ENCODE measurements at places on chromosomes 6 and 20.

- no peak for DNase-seq
These were observed 46.6 kb upstream of the RNF24 start for GRCh38 chr20:4061987-4062386.

DNA sequence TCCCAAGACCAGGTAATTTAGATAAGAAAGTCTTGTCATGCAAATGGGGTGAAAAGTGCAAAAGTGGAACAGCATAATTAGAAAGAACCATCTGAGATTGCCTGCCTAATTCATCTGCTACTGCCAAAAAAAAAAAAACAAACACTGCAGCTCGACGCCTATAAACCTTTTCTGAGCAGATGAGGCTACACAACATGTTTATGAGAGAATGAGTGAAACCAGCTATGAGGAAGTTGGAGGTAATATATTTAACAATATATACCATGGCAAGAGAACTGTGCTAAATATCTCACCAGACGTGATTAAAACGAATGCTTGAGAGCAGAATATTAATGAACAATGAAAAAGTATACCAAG, 50.0 kb downstream of the LAMA4 start:
- DNase-seq: no peak

DNA sequence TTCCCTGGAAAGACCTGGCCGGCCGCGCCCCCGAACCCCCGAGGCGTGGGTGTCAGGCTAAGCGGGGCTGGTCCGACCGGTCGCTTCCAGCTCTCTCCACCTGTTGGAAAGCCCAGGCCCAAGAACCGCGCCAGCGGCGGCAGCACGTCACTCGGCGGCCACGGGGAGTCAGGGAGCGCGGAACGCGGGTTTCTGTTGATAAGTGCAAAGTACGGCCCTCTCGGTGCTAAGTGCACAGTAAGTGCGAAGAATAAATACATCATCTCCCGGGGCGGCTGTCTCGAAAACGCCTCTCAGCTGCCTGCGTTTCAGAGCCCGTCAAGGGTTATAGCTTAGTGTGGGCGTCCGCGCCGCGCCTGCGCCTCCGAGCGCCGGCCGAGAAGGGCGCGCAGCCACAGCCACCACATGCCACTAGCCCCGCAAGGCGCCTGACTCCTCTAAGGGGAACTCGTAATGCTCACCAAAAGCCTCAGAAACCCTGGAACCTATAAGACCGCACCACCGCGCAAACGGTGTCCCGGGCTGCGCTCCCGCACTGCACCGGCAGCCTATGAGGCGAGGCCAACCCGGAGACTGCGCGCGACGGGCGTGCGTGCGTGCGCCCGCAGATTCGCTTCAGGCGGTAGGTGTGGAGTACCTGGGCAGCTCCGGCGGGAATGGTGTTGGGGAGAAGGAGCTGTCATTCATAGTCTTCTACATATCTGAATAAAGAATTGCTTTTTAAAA, 9.2 kb upstream of the TBX18 start:
- no peak for DNase-seq

GRCh38 chr20:43982016-43982415, 67.4 kb downstream of the TOX2 start:
- DNase-seq: no peak

- DNase-seq: no peak
These were observed 217.2 kb upstream of the FOXA2 start for GRCh38 chr20:22801528-22801927.

GRCh38 chr20:16548068-16548672, 25.1 kb downstream of the KIF16B start:
- no peak for DNase-seq

- no peak for DNase-seq
These were observed 22.1 kb downstream of the SLC35A1 start for GRCh38 chr6:87494761-87495422.

DNA sequence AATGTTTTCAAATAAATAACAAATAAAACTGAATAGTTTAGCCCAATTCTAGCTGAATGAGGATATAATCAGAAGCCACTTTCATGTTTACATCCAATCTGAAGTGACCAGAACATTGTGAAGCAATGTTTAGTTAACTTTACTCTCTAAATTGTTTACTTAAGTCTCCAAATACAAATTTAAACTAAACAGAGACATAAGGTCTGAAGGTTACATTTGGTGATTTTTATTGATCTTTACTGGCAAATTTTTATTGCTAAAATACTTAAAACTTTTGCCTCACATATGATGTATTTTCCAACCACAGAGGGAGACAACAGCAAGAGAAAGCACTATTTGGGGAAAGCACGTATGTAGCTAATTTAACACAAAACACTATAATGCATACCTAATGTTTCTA, 106.8 kb upstream of the THEMIS start:
- no peak for DNase-seq

DNA sequence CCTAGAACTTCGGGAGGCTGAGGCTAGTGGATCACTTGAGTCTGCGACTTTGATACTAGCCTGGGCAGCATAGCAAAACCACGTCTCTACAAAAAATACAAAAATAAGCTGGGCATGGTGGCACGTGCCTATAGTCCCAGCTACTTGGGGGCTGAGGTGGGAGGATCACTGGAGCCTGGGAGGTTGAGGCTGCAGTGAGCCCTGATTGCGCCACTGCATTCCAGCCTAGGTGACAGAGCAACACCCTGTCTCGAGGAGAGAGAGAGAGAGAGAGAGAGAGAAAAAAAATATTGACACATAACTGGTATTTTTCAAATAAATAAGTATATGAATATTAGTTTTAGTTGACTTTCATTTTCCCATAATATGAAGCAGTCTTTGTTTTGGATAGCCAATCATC, 222.2 kb downstream of the BTBD9 start:
- DNase-seq: no peak

- DNase-seq: no peak
These were observed 166.8 kb downstream of the BCAS1 start for GRCh38 chr20:53903652-53903987.

- DNase-seq: no peak
These were observed 69.6 kb downstream of the POPDC3 start for GRCh38 chr6:105109955-105110895.

GRCh38 chr6:3841711-3842565, 7.2 kb upstream of the FAM50B start:
- no peak for DNase-seq

DNA sequence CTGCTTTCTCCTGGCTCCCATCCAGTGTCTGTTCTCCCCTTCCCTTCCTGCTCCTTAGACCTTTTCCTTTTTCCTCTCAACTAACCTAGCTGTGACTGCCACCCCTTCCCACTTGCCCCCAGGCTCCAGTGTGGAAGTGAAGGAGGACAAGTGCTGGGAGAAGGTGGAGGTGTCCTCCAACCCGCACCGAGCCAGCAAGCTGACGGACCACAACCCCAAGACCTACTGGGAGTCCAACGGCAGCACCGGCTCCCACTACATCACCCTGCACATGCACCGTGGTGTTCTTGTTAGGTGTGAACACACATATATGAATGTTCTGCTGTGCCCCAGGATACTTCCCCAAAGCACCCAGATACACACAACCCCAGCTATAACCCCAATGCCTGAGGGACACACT, 18.5 kb downstream of the CUL9 start:
- no peak for DNase-seq

DNA sequence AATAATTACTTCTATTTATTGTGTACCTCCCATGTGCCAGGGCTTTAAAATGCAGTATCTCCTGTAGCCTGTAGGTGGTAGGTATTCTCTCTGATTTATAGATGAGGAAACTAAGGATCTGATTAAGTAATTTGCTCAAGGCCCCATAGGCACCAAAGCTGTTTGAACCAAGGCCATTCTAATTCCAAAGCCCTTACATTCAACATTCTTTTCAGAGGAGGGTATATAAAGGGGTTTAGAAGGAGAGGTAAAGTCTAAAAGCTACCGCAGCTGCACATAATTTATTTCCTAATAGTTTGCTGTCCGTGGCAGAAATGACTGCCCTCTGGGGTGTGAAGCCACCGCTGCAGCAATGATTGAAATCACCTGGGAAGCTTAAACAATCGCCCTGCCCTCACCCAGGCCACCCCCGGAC, 95.0 kb upstream of the FAM8A1 start:
- no peak for DNase-seq

- no peak for DNase-seq
These were observed 210.5 kb downstream of the FARS2 start for GRCh38 chr6:5471637-5472398.

DNA sequence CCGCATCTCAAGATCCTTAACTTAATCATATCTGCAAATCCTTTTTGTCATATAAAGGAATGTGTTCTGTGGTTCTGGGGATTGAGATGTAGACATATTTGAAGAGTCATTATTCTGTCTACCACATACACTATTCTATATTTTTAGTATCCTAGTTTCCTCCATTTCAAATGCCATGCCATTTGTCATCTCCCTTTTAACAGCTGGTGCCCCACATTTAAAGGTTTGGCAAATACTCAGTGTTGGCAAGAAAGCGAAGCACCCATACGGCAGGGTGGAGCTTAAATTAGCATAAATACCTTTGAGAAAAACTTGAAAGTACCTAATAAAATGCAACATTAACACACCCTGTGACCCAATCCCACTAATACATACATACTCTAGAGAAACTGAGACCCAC, 31.7 kb downstream of the PAK5 start:
- no peak for DNase-seq

GRCh38 chr6:24249926-24250325, 107.9 kb downstream of the DCDC2 start:
- no peak for DNase-seq

DNA sequence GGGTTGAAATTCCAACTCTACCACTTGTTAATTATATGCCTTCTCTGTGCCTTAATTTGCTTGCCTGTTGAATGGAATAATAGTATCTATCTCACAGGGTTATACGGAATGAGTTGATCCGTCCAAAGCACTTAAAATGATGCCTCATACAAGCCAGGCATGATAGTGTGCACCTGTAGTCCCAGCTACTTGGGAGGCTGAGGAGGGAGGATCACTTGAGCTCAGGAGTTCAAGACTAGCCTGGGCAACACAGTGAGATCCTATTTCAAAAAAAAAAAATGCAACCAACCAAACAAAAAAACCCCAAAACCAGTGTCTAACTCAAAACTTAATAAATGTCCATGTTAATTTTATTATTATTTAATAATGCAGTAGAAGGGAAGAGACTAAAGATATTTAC, 35.3 kb downstream of the SAMHD1 start:
- no peak for DNase-seq

GRCh38 chr6:121086876-121087275, 247.4 kb downstream of the TBC1D32 start:
- no peak for DNase-seq

DNA sequence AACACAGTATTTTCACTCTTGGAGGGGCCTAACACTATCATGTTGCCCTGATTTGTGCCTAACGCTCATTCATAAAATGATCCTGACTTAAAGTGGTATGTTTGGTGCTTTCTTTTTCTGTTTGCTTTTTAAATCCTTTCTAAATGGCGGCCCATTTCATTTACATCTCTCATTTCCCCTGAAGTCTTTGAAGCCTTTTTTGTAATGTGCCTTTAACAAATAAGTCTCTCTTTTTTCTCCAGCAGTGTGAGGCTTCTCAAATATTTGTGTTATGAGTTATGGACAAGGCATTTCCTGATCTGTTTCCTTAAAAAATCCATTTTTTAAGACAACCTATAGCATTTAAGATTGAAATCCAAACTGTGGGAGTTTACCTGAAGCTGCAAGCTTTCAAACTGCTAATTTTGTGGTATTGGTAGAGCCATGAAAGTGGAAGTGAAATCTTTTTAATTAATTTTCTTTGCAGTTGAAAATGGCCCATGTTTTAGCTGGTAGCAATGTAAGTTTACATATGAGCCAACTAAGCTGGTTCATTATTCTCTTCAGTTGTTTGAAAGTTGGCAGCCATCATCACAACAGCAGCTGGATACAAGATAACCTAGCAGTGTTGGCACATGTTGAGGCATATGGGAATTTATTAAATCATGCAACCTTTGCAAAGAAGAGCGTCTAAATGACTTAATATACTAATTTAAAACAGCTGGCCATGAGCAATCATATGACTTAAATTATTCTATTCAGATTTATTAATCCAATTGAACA, 469.7 kb downstream of the CDKAL1 start:
- DNase-seq: no peak

GRCh38 chr6:47352966-47353365, 43.3 kb upstream of the TNFRSF21 start:
- DNase-seq: no peak

DNA sequence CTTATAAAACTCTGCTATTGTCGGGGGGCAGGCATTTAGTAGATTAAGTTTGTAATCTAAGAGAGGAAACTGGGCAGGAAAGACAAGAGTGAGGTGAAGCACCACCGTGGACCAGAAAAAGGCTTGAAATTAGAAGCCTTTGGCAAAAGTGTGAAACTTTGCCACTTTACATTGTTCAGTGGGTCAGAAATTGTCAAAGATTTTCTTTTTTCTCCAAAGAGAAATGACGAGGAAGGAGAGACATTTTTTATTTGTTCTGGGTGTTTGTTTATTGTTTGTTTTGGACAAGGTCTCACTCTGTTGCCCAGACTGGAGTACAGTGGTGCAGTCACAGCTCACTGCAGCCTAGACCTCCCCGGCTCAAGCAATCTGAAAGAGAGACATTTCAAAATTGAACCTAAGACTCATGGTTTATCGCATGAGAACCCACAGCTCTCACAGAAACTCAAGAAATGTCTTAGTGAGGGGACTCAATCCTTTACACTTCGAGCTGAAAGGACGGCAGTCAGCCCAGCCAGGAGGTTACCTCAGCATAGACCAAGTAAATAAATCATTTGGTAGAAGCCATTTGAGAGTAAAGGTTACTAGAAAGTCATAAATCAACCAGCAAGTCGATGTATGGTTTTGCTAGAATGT, 262.8 kb upstream of the TAB2 start:
- DNase-seq: no peak

- DNase-seq: peak; percentile 13
These were observed 7.3 kb downstream of the STK38 start for GRCh38 chr6:36539814-36540568.

GRCh38 chr6:44624226-44624625, 236.7 kb downstream of the CDC5L start:
- no peak for DNase-seq

GRCh38 chr20:1901704-1902103, 6.5 kb downstream of the SIRPA start:
- DNase-seq: no peak

DNA sequence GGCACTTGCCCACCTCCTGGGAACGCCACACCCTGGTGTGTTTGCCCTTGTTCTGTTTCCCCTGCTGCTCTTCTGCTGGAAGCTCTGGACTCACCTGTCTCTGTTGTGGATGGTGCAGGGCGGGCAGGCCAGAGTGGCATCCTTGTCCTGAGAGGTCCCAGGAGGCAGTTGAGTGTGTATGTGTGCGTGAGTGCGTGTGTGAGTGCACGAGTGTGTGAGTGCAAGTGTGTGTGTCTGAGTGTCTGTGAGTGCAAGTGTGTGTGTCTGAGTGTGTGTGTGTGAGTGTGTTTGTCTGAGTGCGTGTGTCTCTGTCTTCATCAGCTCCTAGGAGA, 12.2 kb downstream of the IGF2R start:
- DNase-seq: no peak
